ENCODE measurements at places on chromosomes 3 and 15.

GRCh38 chr15:86183596-86184491 is 104.2 kb downstream of the AGBL1 start:
- DNase-seq = no peak

GRCh38 chr15:51855612-51856011 is 26.2 kb downstream of the TMOD3 start:
- DNase-seq = no peak

DNA sequence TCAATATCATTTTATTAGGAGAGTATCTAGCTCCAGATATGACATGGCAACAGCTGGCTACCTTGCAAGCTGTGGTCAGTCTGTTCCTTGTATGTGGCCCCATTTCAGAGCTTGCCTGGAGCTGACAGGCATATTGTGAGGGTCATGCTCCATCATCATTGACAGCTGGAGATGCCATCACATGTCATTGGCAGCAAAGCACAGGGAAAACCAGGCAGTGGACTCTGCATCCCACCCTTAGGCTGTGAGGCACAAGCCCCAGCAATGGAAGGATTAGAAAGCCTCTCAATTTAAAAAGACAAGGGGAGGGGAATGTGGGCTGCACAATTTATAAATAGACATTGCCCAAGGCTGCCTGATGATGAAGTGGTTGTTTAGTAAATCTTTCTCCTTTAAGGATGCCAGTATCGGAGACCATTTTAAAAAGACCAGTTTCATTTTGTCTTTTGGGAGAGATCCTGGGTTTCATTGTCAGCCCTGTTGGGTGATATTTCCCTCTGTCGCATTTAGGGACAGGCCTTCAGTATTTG is 27.9 kb downstream of the LNP1 start:
- no peak for DNase-seq

GRCh38 chr3:42351207-42351606 is 59.2 kb downstream of the LYZL4 start:
- DNase-seq = no peak

DNA sequence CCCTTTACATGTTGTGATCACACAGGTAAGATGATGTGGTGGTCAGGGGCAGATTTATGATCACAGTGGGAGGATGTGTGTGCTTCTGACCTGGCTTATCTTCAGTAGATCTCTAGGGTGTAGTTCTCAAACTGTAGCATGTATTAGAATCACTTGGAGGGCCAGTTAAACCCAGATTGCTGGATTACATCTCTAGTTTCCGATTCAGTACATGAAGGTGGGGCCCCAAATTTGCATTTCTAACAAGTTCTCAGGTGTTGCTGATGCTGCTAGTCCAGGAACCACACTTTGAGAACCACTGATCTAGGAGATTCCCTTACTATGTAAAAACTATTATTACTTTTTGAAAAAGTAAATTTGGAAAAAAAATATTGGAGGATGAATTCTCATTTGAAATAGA is 199.3 kb upstream of the GOLIM4 start:
- DNase-seq = no peak

DNA sequence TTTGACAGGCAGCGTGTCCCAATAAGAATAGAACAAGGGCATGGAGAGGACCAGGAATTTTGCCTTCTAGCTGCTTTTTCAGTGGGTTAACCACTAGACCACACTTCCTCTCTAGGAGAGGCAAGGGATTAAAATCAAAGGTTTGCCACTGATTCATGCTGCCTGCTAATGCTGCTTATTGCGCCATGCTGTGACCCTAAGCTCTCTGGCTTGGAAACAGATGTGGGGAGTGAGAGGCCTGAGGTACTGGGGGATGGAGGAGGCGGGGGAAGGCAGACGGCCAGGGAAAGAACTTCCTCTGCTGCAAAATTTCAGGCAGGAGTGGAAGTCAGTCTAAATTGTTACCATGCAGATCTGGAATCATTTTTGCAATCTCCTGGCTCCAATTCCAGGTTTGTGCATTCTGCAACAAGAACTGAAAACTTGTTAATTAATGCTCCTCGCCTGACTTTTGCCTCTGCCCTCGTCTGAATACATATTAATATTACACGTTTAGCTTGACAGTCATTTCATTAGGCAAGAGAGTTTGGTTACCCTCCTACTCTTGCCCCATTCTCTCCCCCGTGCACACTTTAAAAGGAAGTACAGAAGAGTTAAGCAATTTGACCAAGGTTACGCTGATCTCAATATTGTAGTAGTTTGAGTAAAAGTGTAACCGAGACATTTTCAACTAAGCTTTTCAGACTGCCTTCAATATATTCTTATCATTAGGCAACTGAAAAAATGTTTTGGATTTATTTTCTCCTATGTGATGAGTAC is 121.7 kb upstream of the SPRED1 start:
- no peak for DNase-seq

DNA sequence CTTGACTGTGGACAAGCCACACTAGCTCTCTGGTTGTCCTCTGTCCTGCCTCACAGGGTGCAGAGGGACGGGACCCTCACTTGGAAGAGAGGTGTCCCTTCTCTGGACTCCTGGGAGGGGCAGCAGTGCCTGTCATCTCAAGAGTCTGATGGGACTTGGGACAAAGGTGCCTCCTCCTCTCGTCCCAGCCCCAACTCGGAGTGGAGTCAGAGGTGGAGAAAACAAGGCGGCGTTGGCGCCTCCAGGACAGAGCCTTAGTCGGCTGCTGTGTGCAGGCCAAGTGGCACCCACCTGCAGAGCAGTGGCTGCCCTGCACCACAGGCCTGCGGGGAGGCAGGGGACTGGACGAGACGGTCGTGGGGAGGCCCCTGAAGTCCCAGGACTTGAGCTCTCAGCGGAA is 9.4 kb upstream of the SEC13 start:
- no peak for DNase-seq

GRCh38 chr15:66306381-66306780 is 13.0 kb downstream of the DIS3L start:
- DNase-seq = no peak

DNA sequence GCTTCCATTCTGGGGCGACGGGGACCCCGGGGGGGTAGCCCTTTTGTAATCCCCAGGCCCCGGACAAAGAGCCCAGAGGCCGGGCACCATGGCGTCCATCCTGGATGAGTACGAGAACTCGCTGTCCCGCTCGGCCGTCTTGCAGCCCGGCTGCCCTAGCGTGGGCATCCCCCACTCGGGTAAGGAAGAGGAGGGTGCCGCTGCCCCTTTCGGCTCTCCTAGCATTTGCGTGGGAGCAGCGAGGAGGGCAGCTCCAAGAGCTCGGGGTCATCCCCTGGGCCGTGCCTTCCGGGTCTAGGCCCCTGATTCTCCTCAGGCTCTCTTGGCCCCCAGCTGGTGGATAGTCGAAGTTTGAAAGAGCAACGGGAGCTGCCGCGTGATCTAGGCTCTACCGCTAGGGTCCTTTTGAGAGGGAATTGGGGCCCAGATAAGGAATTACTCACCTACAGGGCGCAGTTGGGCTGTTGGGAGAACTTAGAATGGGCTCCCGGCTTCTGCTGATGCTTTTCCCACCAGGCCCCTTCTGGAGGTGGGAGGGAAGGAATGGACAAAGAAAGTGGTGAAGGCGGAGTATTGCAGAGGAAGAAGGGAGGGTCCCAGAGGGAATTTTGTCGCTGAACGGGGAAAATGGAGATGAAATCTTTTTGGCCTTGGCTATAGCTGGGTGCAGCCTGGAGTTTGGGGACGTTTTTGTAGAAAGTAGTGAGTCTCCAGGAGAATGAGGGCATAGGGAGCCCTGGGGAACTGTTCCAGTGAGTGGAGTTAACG is 615 bp downstream of the VPS18 start:
- DNase-seq = peak; percentile 22

DNA sequence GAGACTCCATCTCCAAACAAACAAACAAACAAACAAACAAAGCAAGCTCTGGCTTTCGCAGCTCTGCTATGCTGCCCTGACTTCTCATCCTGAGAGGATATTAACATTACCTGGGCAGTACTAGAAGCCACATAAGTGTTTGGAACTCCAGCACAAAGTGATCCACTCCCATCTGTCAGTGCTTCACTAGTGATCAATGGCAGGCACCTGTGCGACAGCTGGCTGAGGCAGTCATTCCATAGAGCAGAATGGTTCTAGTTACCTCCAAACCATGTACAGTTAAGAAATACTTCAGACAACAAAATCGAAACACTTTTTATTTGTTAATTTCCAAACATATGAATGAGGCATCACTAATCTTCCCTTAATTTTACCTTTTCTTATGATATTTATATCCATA is 2.8 kb upstream of the MB21D2 start:
- DNase-seq = no peak
